ENCODE measurements at places on chromosomes 5 and 9.

DNA sequence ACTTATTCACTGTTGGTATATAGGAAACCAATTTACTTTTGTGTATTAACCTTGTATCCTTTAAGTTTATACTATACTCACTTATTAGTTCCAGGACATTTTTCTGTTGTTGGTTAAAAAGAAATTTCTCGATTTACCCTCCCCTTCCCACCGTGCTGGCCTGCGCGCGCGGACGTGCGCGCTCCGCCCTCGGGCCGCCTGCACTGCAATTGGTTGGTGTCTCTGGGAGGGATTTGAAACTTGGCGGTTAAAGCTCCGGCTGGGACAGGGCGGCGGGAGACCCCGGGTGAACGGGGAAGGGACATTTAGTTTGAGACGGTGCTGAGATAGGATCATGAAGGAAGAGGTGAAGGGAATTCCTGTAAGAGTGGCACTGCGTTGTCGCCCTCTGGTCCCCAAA, at the start of gene KIF4B:
Gene KIF4B (plus strand): TSS at position 230 of the 400 bp plus-strand sequence. CDS start 105 bp downstream, at position 335.
- DNase-seq: no peak

- no peak for DNase-seq
These were observed 1456.4 kb upstream of the ACO1 start for GRCh38 chr9:30928045-30928444.

- no peak for DNase-seq
These were observed 32.2 kb upstream of the KCNIP1 start for GRCh38 chr5:170471551-170472178.

DNA sequence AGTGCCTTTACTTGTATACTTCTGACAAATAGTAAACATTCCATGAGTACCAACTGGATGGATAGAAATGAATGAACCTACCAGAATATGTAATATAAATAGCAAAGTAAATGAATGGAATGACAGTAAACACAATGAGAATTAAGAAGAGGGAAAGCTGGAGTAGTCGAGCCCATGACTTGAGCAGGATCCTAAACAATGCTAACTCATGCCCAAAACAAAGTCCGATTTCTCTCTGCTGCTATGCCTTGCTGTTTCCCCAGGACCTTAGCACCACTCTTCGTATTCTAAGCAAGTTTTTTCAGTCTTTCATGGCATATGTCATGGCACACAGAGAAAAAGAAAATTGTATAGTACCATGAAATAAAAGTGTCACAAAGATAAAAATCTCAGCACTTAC, 1.8 kb downstream of the XPA start:
- no peak for DNase-seq

DNA sequence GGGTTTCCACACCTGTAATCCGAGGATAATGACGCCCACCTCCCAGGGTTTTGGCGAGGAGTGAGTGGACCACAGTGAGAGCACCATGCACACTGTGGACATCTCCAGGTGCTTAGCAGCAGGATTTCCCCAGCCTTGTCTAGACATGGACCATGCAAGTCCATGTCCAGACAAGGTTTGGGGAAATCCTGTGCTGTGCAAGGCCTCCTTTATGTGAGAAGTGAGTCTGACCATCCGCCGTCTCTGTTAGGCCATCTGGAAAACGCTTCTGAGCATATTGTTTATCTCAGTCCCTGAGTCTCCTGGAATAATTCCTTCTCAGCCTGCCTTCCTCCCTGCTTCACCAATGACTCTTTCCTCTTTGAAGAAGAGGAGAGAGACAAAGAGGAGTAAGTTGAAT, 26.2 kb upstream of the TNFAIP8 start:
- no peak for DNase-seq

GRCh38 chr9:126999315-127000068, 84.9 kb downstream of the RALGPS1 start:
- no peak for DNase-seq

GRCh38 chr5:148653291-148653835, 964 bp downstream of the HTR4 start:
- no peak for DNase-seq

DNA sequence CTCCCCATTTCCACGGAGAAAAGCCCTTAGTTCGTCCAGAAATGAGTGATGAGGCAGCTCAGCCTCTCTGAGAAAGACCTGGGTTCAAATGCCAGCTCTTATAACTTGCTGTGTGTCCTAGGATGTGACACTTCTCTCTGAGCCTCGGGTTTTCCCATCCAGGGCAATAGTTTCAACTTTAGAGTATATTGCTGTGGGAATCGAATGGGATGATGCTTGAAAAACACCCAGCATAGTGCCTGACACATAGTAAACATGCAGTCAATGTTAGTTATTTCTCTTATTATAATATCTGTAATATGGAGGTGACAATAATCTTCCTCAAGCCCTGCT, 430 bp upstream of the MAPKAP1 start:
- DNase-seq: no peak

DNA sequence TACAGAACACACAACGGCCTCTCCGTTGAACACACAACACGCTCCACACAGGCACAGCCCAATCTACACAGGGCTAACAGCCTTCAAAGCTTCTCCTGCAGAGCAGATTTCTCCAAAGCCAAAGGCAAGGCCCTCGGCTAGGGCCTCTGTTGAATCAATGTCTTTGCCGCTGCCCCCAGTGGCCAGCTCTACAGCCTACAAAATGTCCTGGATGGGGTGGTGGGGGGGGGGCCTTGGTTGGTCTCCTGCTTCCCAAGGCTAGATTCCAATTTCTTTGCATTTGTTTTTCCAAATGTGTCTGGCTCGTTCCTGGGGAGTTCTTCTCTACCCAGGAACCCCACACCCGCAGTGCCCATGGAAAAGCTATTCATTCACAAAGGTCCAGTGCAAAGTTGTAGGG, 167.2 kb downstream of the PAX5 start:
- no peak for DNase-seq

GRCh38 chr5:149391524-149391923, 12.4 kb upstream of the IL17B start:
- no peak for DNase-seq

DNA sequence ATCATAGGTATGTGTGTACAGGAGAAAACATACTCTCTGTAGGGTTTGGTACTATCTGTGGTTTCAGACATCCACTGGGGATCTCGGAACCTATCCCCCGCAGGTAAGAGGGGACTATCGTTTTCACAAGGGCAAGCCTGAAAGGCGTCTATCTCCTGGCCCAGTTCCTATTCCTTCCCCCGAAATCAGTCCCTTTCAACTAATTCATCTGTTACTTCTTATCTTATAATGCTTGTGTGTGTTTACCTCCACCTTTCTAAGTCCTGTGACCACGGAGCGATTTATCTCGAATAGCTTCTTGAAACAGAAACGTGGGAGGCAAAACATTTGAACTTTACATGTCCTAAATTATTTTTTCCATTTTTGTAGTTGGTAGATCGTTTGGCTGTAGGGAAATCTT, 11.4 kb downstream of the ABO start:
- no peak for DNase-seq

DNA sequence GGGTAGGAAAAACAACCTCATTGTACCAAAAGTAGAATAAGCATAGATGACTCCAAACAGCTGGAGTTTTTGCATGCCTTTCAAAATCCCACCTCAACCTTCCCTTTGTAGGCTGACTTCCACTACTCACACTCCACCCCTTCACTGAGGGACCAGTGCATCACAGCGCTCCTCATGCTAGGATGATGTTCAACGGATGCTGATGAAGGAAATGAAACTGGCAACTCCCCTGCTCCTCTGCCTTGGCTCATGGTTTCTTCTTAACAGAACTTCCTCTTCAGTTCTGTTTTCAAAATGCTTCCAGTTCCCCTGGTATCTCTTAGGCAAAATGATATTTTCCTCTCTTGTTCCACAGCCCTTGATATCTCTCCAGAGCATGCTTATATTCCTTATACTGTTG, 29.0 kb downstream of the LIFR start:
- no peak for DNase-seq

DNA sequence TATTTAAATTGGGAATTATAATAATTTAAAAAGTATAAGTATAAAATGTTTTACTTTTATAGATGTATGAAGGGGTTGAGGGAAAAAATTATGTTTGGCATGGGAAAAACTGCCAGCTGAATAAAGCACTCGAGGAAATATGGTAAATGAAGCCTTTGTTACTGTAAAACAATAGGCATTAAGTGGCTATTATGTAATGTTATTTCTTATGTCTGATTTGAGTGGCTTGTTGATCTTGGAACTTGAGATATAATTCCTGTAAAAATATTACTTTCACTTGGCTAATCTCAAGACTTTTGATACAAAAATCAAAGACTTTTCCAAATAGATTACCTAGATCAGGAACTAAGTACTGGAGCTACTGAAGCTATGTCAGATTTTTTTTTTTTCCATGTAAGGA, 182.9 kb downstream of the CD180 start:
- no peak for DNase-seq

- DNase-seq: no peak
These were observed 70.7 kb downstream of the CETN3 start for GRCh38 chr5:90338712-90339372.

DNA sequence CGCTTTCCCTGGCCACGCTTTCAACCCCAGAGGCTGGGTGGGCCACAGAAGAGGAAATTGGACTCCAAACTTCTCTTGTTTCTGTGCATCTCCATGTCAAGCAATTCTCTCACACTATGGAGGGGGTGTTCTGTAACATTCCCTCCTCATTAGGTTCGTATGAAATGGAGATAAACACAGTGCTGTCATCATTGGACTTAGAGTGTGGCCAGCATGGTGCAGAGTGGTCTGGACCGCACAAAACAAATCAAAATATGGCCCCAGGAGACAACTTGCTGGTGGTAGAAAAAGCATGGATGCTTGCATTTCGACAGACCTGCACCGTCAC, 655.2 kb downstream of the BNC2 start:
- no peak for DNase-seq

- DNase-seq: peak; percentile 50
These were observed 120.2 kb upstream of the TRIM32 start for GRCh38 chr9:116566677-116567488.

- DNase-seq: no peak
These were observed 547.7 kb downstream of the EFNA5 start for GRCh38 chr5:107123014-107123413.

GRCh38 chr9:73370053-73370452, 218.4 kb downstream of the ANXA1 start:
- DNase-seq: peak; percentile 8

DNA sequence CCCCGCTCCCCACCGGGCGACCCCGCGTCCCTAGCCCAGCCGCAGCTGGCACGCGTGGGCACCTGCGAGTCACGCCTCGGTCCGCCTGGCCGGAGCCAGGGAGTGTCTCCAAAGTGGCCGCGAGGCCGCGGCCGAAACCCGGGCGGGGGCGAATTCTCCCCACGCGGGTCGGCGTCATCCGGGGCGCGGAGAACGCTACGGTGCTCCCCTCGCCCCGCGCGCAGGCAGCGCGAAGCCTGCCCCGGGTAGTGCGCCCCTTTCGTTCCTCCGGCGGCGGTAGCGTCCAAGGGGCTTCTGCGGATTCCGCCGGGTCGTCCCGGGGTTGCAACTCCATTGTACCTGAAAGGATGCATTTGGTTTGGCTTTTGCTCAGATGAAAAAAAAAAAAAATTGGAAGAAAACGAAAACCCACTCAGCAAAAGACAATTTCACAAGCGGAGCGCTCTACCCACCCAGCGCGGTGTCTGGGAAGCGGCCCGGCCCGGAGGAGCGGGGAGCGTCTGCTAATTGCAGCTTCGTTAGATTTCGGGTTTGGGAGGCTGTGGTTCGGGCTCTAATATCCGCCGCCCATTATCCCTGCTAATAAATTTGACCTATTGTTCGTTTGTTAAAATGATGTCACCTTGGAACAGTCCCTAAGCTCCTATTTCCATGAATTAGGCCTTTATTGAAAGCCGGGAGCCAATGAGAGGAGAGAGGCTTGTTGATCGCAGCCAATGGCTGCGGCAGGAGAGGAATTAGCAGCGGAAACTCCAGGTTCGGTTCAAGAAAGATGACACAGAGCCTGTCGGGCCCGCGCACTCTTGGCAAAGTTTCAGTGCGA, at the start of gene TLX3:
Gene TLX3 (plus strand): TSS at position 796 of the 823 bp plus-strand sequence. CDS start 118 bp downstream, outside the sequence.
- DNase-seq: no peak

GRCh38 chr9:29220596-29221251, 1647.4 kb upstream of the C9orf72 start:
- DNase-seq: no peak

GRCh38 chr5:56608217-56608925, 207.0 kb upstream of the MAP3K1 start:
- no peak for DNase-seq

DNA sequence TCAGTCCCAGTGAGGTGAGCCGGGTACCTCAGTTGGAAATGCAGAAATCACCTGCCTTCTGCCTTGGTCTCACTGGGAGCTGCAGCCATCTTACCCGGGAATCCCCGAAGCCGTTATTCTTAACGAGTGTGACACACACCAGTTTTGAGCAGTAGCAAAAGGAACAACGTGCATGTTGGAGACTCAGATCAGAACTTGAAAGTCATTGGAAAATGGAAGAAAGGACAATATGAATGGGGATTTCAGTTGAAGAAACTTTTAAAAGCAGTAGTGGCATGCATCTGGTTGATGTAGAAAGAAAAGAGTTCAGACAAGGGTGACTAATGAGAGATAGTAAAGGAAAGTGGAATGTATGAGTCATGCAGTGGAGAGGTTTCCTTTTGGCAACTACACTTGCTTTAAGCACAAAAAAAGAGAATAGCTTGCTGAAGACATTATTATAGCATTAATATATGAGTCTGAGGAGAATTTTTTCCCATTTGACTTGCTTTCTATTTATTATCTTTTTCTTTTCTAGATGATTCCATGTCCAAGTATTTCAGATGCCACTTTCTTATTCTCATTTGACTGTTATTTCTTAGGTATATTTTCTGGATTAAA, 44.4 kb upstream of the ANKDD1B start:
- DNase-seq: peak; percentile 97

DNA sequence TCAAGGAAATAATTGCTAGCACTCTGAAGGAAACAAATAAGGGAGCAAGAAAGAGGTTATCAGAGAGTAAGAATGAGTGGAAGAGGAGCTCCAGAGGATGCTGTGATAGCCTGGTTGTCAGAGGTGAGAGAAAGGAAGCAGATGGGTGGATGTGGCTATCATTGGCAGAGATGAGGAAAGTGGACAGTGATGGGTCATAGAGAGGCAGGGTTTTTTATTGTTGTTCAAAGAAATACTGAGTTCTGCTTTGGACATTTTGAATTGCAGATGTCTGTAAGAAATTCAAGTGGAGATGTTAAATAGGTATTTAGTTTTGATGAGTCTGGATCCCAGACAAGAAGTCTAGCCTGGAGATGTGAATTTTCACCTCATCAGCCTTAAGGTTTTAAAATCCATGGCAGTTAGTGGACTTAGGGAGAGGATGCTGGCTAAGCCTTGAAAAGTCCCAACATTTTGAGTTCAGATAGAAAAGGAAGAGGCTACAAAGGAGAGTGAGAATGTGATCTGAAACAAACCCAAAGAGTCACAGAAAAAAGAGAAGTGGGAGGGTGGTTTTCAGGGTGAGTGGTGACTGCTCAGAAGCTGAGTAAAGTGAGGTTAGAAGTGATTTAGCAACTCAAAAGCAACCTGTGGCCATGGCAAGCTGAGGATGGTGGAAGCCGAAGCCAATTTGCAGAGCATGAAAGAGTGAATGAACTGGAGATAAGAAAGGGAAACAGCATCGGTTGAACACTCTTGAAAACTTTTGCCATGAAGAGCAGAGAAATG, 50.4 kb downstream of the PPIC start:
- DNase-seq: no peak

Data from iris pigment epithelial cell (primary cell).